ENCODE measurements at places on chromosomes 6 and 20.

DNA sequence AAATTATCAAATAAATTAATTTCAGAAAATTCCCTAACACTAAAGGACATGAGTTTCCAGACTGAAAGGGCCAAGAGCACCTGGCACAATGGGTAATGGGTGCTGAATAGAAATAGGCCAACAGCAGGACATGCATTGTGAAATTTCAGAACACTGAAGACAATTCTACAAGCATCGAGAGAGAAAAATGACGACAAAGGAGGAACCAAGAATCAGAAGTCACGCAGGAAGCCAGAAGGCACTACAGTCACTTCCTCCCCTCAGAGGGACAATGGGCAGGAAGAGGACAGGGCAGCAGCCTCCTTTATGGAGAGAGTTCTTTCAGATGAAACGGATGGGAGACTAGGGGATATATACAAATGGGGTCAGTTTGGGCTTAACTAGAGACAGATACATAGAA lies 29.6 kb downstream of the PCNA start:
- DNase-seq = no peak

- no peak for DNase-seq
Measured at GRCh38 chr6:142648036-142648451, 296.9 kb downstream of the HIVEP2 start.

- DNase-seq = no peak
Measured at GRCh38 chr20:6654513-6655252, 112.8 kb upstream of the BMP2 start.

- DNase-seq = no peak
Measured at GRCh38 chr6:30592287-30592686, 21.0 kb downstream of the ABCF1 start.

DNA sequence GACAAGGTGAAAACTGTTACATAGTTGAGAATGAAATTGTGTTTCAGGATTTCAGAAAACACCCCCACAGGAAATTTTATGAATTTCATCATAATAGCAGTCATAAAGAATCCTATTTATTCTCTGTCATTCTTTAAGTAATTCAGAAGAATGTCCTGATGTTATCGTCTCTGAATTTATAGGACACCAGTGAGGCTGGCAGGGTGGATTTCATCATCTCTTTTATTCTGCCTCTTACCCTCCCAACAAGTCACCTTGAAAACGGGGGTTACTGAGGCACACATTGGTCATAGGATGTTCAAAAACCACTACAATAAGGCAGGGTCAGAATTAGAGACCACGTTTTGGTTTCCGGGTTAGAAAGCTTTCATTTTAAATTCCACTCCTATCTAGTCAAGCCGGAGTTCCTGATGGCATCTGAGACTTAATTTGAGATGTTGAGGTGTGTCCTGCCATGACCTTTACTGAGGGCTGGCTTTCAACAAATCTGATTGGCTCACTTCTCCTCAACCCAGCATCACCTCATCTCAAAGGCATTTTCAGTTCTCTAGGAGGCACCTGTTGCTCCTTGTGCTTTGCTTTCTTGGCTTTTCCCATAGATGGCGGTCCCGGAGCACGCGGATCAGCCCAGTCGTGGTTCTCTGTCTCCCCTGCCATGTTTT lies 230.6 kb upstream of the SUPT3H start:
- DNase-seq = no peak

GRCh38 chr6:23027281-23027680 lies 457.9 kb downstream of the HDGFL1 start:
- DNase-seq = no peak

DNA sequence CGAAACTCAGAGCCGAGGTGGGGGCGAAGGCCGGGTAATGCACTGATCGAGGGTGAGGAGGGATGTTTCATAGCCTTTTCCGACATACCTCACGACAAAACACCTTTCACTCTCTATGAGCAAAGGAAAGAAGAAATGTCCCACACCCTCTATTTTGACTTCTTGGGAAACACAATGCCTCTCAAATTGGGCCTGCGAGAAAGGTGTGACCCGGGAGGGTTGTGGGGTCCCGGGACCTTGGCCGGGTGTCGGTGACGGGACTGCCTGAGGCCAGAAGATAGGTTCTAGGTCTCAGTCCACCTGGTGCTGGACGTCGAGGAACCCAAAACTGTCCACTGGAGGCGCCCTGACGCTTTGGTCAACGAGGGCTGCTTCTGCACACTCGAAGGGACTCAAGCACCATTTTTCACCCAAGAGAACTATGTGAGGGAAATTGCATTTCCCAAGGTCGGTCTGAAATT lies 41.1 kb upstream of the OSTM1 start:
- DNase-seq = no peak

GRCh38 chr6:135067911-135068310 lies 13.3 kb upstream of the HBS1L start:
- DNase-seq = no peak

Data from activated T-helper 9 cell treated with anti-CD3 and anti-CD28 coated beads, Interleukin-2, amount 50 U/mL, for 16 hours (primary cell).